ENCODE measurements at places on chromosomes 1 and 21.

GRCh38 chr1:66296370-66296769 lies 237.6 kb upstream of the SGIP1 start:
- no peak for DNase-seq

DNA sequence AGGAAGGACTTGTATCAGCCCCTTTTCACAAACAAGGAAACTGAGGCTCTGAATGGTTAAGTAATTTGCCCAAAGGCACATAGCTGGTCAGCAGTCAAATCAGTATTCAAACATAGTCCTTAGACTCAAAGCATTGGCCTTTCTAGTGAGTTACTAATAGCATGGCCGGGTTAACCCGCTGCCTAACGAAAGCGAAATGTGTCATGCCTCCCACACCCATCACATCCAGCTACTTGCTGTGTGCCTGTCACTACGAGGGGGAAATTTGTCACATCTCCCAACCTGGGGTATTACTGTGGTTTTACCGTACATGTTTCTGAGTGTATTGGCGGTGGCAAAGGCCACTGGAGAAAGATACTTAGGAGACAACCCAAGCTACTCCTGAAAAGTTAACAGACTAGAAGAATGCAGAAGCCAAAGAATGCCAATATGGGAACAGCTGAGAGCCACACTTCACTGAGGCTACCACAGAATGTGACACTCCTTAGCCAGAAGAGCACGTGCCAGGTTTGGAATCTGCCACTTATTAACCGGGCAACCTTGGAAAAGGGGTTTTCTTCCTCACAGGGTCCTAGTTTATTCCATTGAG lies 363.5 kb downstream of the KCNH1 start:
- DNase-seq, result no peak

DNA sequence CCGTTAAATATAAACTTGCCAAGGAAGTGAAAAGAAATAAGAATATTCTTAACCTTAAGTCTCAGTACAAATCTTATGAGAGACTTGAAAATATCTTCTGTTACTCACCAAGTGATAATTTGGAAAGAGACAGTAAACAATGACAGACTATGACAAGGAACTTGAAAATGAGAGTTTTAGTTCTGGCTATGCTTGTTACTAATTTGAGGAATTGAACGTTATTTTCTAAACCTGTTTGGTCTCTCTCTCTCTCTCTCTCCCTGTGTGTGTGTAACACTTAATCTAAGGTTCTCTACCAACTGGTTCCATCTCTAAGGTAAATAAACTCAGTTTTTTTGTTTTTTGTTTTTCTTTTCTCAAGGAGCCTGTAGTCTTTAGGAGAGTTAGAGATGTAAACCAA lies 161.8 kb downstream of the AMY1C start:
- no peak for DNase-seq

DNA sequence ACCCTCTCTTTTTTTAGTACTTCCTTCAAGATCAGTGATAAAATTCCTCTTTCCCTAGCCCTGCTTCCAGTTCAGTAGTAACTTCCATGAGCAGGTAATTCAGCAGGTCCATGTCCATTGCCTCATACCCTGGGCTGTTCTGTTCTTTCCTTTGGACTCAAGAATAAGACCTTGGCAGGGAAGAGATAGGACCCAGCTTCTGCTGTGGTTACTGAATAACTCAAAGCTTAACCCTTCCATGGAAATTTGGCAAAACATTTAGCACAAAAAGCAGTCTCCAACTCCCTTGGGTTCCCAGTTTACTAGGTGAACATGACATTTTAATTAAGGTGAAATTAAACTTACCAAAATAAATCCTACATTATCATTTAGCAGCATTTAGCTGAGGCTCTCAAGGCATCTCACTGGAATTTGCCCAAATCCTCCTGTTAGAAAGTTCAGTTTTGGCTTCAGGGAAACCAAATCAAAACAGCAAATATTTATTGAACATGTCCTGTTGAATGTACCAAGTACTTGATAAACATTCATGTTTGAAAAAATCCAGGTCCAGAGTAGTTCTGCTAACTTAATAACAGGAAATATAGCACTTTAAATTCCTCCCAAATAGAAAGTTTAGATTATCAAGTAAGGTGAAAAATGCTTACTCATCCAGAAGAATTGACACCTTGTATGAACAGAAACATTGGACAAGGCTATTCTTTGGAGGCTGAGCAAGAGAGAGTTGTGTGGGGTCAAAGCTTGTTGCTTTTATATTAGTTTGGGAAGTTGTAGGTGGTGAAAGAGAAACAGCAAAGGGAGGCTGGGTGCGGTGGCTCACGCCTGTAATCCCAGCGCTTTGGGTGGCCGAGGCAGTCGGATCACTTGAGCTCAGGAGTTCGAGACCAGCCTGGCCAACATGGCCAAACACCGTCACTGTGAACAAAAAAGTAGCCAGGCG lies 8.4 kb upstream of the SERPINC1 start:
- no peak for DNase-seq

- no peak for DNase-seq
Measured at GRCh38 chr1:42851960-42852607, 5.7 kb downstream of the ZNF691 start.

- no peak for DNase-seq
Measured at GRCh38 chr1:63987628-63988024, 213.8 kb downstream of the ROR1 start.

GRCh38 chr1:223500560-223501425 lies 107.6 kb downstream of the CCDC185 start:
- no peak for DNase-seq

DNA sequence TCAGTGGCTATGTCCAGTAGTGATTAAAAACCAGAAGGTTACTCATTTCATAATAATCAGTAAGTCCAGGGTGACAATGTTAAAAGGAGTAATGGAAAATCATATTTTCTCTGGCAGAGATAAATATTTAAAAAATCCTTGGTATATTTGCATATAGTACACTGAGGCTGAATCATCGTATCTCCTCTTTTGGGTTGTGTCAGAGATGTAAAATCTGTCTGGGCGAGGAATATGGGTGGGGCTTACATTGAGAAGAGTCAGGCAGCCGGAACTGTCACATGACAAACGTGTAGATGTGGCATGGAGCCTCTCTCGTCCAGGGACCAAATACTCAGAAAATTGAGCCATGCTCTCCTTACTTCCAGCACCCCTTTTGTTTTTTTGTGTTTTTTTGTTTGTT lies 120.9 kb downstream of the FMN2 start:
- DNase-seq, result no peak

GRCh38 chr1:50985094-50985493 lies 15.0 kb downstream of the CDKN2C start:
- DNase-seq, result no peak

- no peak for DNase-seq
Measured at GRCh38 chr1:94697839-94698238, 122.3 kb upstream of the SLC44A3 start.

GRCh38 chr1:119971710-119972570 lies 75.6 kb upstream of the ADAM30 start:
- no peak for DNase-seq

- no peak for DNase-seq
Measured at GRCh38 chr21:42391297-42391696, 4.6 kb downstream of the TMPRSS3 start.

DNA sequence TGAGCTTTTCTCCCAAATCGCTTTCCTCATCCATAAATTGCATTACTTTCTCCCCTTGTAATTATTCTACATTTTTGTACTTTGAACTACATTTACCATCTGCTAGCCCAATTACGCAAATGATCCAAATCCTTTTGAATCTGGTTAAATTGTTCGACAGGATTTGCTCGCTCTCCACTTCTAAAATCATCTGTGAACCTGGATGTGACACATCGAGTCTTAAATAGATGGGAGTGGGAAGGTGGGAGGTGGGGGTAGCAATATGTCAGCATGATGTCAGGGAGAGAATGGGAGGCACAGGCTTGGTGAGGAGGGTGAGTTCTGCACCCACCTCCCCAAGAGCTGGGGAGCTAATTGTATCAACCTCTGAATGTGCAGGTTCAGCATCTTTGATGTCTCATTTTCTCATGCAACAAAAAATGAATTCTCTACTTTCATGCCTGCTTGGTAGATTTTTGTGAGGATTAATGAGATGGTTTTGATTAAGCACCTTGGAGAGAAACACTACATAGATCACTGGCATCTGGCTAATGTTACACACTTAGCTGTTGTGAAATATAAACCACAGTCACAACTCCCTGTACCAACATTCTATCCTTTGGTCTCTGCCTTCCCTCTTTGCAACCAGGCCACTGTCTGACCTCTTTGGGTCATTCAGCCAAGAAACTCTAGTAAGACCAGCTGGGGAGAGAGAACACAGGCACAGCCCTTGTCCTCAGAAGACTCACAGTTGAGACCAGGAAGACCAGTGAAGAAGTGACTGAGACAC lies 165.1 kb downstream of the DAB1 start:
- DNase-seq, result no peak

All from lung microvascular endothelial cell (primary cell).